ENCODE measurements at places on chromosomes 2 and 18. TPM values are rescaled to one million over a fixed set of nuclear protein-coding genes. Genes with fewer than 3 reads are reported as not detected.

DNA sequence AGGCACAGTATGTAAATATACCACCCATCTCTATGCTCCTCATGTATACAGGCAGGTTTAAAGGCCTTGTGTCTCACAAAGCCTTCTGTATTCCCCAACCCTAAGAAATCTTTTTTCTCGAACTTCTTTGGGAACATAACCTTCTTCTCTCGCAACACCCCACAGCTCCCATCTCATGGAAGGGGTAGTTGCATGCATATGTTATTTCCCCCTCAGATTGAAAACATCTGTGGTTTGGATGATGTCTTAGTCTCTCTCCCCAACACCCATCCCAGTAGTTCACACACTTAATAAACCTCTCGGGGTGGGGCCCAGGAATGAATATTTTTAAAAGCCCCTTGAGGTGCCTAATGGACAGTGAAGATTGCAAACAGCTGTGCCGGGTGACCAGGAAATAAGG is 21.0 kb upstream of the HDAC4 start:
- no peak for DNase-seq

GRCh38 chr2:467543-467891 is 179.6 kb upstream of the ALKAL2 start:
- no peak for DNase-seq

- no peak for DNase-seq
Observed at GRCh38 chr2:148906124-148906523, 31.1 kb downstream of the KIF5C start.

DNA sequence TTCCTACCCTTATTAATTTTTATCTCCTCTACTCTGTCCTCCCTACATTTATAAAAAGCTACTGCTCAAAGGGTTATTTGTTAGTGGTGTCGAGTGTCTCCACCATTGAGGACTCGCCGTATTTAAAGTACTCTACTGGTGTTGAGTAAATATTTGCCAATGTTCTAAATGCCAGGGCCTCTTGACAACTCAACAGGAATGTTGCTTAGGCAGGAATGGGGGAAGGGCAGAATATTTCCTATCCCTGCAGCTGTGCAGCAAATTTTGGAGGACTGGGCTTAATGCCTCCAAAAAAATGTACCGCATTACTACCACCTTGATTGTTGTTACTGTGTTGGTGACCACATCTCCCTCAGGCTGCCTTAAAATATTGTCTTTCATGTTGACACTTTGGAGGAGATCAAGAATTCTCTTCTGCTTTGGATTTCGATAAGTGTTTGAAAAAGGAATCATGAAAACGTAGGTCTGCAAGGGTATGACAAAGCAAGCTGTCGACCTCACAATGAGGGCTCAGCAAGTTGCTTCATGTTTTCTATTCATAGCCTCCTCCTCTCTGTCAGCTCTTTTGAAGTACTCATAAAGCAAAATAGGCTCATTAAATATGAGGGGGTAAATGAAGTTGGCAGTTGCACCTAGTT is 84.3 kb downstream of the EFEMP1 start:
- DNase-seq, result no peak

M1AP gene
- total RNA-seq, result 0.56 TPM
